ENCODE measurements at places on chromosomes 4 and X. TPM values are rescaled to one million over a fixed set of nuclear protein-coding genes. Genes with fewer than 3 reads are reported as not detected.

The ANKRD37 gene
- 16.1 TPM for total RNA-seq

The SSX2B gene
- total RNA-seq: not detected

The FGF5 gene
- total RNA-seq: not detected

The CSAG2 gene
- 1.3 TPM for total RNA-seq

The ANOS1 gene
- total RNA-seq: not detected

GRCh38 chr4:11791797-11792196, 363.1 kb upstream of the HS3ST1 start:
- no peak for DNase-seq

DNA sequence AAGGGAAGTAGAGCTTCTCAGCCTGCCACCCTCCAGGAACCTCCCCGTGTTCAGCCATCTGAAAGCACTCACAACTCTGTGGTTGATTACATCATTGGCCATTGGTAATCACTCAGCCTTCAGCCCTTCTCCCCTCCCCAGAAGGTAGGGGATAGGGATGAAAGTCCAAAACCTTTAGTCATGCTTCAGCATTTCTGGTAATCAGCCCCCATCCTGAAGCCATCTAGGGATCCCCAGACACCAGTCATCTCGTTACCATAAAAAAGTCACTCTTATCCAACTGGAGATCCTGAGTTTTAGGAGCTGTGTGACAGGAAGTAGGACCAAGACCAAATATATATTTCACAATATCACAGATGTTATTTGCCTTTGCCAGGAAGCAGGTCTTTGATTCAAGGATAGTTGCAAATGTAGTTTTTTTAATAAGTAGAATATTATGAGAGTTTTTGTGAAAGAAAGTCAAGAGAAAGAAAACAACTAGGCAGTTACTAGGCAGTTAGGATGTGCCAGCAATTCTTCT, 364.6 kb upstream of the NOCT start:
- no peak for DNase-seq

- DNase-seq: no peak
Observed at GRCh38 chr4:44632733-44633132, 18.7 kb downstream of the YIPF7 start.

DNA sequence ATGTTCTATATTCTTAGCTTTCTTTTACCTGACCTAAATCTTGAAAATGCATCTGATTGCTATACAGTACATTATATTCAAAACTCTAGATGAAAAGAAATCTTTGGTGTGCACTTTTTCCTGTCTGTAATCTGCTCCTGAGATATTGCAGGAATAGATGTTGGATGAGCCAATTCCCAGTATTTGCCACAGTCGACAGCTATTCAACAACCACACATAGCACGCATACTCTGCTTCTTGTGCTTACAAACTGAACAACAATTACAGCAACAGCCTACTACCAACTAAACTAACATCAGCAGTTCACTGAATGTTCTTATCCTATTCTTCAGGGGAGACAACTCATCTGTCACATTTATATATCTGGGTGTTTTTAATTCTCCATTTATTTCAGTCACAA, 573.9 kb upstream of the GRID2 start:
- no peak for DNase-seq

DNA sequence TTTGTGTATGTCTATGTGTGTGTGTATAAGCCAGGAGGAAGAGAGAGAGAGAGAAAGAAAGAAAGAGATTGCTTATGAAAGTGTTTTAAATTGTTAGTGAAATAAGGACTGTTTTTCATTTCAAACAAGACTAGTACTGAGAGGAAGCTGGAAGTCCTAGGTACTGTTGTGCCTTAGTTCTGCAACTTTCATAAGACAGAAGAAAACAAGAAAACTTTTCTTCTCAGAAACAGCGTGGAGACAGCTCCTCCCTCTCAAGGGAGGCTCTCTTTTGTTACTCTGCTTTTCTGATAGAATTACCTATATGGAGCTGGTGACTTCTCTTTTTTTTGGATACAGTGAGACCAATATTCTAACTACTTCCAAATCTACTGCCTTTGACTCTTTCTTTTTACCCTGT, 62.5 kb downstream of the BANK1 start:
- no peak for DNase-seq

- no peak for DNase-seq
Observed at GRCh38 chr4:129371926-129372325, 276.0 kb downstream of the C4orf33 start.

GRCh38 chrX:115595049-115595448, 34.1 kb downstream of the PLS3 start:
- DNase-seq: no peak

DNA sequence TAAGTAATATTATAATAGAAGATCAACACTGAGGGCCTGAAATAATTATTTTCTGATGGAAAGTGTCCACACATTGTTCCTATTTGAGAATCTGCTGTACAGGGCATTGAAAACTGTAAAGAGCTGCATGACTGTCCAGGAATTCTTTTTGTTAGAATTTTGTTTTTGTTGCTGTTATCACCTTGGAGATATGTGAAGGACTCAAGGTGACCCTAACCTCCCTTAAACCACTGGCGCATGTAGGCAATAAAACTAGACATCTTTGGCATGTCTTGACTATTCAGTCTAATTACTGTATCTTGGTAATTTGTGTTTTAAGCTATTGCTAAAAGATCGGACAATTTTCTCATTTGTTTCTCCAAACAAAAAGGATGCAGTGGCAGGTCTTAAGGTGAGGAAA, 55.5 kb upstream of the SMIM10 start:
- DNase-seq: no peak

DNA sequence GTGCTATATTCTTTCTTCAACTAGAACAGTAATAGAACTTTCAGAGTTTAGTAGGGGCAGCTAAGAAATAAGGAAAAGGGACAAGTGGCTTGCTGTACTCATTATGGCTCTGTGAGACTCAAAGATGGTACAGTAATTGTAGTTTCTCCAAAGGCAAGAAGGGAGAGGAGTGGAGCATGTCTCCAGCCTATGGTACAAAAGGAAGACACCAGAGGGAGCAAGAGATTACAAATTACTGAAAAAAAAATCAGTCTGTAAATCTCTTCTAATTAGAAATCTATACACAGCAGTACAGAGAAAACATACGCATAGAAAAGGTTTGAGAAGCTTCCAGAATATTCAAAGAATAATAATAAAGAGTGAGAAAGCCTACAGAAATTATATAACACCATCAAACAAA, 61.4 kb downstream of the KLHL4 start:
- DNase-seq: no peak

- DNase-seq: no peak
Observed at GRCh38 chr4:137754652-137755471, 222.6 kb upstream of the PCDH18 start.

- DNase-seq: no peak
Observed at GRCh38 chr4:113701169-113701568, 60.4 kb downstream of the CAMK2D start.

- DNase-seq: no peak
Observed at GRCh38 chr4:180674619-180675358, 1568.4 kb upstream of the TENM3 start.

GRCh38 chr4:7821245-7822136, 118.2 kb downstream of the AFAP1 start:
- DNase-seq: no peak

- no peak for DNase-seq
Observed at GRCh38 chr4:5654791-5655190, 53.6 kb downstream of the EVC2 start.

- DNase-seq: no peak
Observed at GRCh38 chrX:134426281-134426680, 33.7 kb upstream of the HPRT1 start.
